ENCODE measurements at places on chromosomes 16 and 17.

- DNase-seq: no peak
These were observed 346.2 kb downstream of the FOXL1 start for GRCh38 chr16:86924537-86924936.

DNA sequence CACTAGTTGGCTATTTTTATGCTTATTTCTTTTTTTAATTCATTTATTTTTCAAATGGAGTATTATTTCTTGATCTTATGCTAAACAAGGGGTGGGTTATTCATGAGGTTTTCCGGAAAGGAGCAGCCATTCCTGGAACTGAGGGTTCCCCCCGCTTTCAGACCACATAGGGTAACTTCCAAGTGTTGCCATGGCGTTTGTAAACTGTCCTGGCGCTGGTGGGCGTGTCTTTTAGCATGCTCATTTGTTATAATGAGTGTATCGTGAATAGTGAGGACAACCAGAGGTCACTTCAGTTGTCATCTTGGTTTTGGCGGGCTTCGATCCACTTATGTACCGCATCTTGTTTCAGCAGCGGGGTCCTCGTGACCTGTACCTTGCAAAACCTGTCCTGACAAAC is 29.6 kb upstream of the ASGR2 start:
- DNase-seq: no peak

DNA sequence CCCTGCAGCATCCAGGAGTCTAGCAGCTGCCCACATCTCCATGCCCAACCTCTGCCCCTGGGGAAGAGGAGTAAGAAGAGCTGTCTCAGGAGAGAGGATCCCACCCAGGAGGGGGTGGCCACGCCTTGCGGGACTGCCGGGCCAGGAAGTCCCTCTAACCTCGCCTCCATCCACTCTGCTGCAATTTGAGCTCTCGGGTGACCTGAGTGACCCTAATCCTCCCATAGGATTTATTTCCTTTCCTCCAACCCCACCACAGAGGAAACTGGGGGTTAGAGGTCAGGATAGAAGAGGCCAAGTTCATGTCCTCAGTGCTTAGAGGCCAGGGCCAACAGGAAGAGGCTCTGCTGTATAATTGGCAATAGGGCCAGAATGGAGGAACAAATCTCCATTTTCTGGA is 22.6 kb upstream of the NGFR start:
- DNase-seq: no peak

- no peak for DNase-seq
These were observed 91.3 kb downstream of the KATNIP start for GRCh38 chr16:27641260-27641659.

GRCh38 chr17:70772761-70773160 is 603.4 kb downstream of the KCNJ2 start:
- no peak for DNase-seq

DNA sequence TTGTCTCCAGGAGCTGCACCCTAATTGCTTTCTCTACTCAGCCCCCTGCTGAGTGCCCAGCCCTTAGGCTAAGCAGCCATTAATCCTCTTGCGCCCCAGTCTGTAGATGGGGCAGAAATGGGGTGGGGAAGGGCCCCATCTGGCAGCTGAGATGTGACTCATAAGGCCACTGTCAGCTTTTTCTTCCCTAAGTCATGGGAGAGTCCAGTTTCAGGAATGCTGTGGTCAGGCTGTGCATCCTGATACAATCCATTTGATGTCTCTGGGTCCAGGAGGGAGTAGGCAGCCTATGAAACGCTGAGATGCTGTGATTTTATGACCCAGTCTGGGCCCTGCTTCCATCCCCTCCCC is 12.3 kb downstream of the PLXDC1 start:
- DNase-seq: no peak

DNA sequence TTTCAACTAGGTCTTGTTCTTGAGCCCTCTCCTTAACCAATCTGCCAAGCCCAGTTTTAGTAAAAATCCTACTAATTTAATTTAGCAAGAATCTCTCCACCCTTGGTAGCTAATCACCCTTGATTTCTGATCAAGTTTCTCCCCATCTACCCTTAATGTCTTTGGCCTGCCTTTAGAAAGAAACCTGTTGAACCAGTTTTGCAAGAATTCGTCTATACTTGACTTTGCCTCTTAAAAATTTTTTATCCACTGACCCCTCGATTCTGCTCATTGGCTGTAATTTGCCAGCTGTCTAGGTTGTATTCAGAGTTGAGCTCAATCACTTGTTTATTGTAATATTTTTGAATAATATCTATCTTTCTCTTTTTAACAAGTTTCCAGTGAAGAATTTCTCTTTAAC is 1138.5 kb downstream of the CDH11 start:
- no peak for DNase-seq

DNA sequence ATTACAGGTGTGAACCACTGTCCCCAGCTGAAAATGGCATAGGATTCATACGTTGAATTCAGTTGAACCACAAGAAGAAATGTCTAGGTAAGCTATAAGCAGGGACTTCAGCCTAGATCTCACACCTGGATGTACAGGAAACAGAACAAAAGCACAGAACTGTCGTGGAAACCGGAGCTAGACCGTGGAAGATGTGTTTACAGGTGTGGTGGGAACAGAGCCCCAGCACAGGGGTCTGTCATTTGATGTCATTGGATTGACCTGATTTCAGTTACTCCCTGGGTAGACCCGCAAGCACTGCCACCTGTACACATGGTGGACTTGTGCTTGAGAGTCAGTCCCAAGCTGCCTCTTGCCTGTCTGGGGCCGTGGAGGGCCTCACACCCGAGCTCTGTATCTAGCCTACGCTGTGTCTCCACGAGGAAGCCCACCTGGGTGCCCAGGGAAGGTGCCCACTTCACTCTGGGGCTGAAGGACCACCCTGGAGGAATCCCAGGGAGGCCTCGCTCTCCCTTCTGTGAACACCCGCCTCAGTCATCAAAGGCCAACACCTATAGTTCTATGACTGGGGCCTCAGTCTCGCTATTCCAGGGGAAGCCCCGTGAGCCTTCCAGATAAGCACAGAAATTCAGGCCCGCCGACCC is 32.2 kb upstream of the MLKL start:
- no peak for DNase-seq

- DNase-seq: no peak
These were observed 12.7 kb downstream of the CFAP20 start for GRCh38 chr16:58116529-58116928.

DNA sequence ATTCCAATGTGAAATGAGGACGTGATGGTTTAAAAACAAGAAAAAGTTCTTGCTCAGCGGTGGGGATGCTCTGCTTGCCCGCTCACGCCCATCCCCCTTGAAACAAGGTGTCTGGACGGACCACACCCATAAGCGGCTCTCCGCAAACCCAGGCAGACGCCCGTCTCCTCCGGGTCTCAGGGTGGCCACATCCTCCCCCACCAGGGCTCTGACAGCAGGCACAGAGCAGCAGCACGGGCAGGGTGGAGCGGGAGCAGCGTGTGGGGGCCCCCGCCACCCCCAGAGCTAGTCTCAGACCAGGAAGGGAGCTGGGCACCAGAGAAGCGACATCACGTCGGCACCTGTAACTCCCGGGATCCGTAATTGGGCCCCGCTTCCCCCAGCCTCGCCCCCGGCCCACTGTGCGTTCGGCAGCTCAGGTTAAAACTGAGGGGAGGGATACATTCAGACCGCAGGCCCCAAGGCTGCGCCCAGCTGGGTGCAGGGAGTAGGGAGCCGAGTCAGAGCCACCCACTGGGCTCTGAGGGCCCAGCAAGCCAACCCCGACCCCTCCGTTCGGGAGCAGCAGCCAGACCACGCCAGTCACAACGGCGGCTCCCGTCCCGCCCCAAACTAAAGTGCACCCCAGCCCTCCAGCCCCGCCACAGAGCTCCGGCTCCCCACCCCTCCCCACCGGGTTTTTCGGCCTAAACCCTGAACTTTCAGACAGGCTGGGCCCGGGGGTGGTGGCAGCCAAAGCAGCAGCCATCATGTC is 22.0 kb downstream of the CLUH start:
- DNase-seq: peak; percentile 50

- no peak for DNase-seq
These were observed 40.9 kb downstream of the USP10 start for GRCh38 chr16:84740596-84741116.

- DNase-seq: no peak
These were observed 37.8 kb downstream of the MEAK7 start for GRCh38 chr16:84466692-84467091.

GRCh38 chr17:75832164-75832651 is 12.0 kb downstream of the UNC13D start:
- peak; percentile 38 for DNase-seq

DNA sequence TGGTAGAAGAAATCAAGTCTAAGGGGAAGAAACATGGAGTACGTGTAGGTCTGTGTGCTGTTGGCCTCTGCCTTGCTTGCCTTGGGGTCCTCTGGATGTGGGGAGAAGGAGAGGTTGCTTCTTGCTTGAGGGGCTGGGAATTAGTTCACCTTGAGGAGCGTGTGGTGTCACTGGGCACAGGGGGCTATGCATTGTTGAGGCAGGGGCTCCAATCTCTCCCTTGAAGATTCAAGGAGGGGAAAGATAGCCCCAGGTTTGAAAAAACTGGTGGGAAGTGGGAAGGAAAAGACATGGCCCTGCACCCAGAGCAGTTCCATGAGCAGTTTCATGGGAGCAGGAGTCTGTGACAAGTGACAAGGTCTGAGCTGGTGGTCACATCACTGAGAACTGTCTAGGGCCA is 103.4 kb downstream of the CYLD start:
- DNase-seq: no peak

GRCh38 chr17:57273490-57273889 is 17.2 kb downstream of the MSI2 start:
- DNase-seq: no peak

DNA sequence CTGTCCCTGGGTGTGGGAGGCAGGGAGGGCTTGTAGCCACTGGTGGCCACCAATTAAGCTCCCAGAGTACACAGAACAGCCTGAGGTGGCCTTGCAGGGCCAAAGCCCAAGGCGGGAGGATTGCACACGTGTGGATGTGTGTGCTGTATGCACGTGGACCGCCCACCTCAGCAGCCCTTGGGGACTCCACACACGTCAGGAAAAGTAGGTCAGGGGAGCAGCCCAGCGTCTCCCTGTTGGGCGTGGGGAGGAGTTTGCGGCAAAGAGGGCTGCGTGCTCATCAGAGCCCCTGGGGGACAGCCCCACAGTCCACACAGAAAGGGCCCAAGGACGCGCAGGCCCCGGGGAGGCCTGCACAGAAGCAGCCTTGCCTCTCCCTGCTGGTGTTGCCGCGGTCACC is 19.6 kb downstream of the SBK1 start:
- DNase-seq: no peak

GRCh38 chr16:3007059-3007956 is 5.4 kb upstream of the CLDN9 start:
- DNase-seq: no peak

DNA sequence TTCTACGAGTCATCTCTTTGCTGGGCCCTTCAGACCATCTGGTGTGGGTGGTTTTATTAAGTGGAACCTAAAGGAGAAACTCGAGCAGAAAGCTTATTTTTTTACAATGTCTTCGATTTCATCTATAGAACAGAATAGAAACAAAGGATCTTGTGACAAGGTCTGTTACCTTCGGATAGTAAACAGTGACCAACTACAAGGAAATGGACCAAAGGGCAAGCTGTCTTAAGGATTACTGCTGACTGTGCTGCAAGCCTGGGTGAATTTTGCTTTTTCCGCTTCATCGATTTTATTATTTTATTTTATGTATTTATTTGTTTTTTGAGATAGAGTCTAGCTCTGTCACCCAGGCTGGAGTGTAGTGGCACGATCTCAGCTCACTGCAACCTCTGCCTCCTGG is 348.9 kb upstream of the ERCC4 start:
- no peak for DNase-seq

DNA sequence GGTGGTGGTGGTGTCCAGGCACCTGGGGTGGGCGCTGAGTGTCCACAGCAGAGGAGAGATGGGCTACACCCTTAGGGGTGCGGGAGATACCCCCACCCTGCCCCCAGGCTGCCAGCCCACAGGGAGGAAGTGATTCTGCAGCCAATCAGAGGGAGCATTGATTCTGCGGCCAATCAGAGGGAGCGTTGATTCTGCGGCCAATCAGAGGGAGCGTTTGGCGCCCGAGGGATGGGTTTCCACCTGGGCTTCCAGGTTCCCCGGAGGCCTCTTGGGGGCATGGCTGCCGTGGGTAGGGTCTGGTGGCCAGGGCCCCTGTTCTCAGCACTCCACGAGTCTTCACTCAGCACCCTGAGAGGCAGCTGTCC is 28.2 kb upstream of the ACSF3 start:
- DNase-seq: no peak

DNA sequence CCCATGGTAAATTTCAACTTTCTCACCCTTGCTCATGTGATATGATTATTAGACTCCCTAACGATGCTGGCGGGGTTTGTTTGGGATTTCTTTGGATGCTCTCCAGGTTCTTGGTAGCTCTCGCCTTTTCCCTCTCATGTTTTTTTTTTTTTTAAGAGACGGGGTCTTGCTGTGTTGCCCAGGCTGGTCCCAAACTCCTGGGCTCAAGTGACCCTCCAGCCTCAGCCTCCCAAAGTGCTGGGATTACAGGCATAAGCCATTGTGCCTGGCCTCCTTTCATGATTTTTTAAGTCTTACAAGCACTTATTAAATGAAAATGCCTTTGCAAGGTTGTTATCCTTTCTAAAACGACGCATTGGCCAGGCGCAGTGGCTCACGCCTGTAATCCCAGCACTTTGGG is 24.1 kb downstream of the KIAA0513 start:
- DNase-seq: no peak

DNA sequence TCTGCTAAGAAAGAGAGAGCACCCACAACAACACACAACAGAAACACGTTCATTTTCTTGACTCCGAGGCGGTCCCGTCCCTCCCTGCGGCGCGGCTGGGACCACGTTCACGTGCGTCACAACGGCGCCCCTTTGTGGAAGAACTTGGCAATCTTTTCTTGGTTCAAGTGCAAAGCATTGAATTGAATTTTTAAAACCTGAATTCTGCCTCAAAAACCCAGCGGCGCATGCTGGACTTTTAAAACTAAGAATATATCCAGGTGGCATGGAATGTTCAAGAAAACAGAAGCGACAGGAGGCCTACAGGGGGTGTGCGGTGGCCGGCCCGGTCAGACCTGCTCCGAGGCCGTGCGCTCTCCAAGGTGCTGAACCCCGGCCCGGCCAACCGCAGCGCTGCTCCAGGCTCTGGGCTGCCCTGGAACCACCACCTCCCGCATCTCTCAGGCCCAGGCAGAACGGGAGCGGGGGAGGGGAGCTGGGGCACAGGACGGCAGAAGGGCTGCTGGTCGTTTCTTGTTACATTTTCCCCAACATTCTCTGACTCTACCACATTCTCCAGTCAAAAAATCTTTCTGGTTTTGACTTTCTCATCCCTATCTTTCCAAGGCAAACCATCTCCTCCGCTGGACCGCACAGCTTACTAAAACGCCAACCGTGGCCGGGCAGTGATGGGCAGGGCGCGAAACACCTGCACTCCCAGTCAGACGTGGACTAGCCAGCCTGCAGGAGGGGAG is 3.4 kb upstream of the HEXD start:
- peak; percentile 60 for DNase-seq

- DNase-seq: no peak
These were observed 87.0 kb upstream of the TBX2 start for GRCh38 chr17:61312406-61313295.

DNA sequence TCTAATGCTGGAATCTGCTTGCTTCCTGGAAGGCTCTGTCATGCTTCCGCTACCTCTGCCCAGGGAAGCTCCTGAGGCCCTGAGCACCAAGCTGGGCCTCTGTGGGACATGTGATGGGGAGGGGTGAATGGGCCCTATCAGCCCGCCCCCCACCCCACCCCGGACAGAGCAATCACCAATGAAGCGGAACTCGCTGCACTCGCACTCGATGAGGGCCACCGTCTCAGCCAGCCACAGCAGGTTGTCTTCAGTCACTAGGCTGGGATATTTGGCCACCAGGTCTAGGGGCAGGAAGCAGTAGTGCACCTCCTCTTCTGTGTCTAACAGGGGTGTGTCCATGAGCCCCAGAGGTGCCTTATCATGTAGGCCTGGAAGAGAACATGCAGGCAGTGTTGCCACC is 23.6 kb downstream of the KCTD19 start:
- no peak for DNase-seq
